Non-pigmented ciliary epithelial cell (primary cell): ENCODE measurements at places on chromosomes 3 and 15.

GRCh38 chr3:46124216-46125177 is 83.6 kb downstream of the CCR1 start:
- DNase-seq = peak; percentile 10

DNA sequence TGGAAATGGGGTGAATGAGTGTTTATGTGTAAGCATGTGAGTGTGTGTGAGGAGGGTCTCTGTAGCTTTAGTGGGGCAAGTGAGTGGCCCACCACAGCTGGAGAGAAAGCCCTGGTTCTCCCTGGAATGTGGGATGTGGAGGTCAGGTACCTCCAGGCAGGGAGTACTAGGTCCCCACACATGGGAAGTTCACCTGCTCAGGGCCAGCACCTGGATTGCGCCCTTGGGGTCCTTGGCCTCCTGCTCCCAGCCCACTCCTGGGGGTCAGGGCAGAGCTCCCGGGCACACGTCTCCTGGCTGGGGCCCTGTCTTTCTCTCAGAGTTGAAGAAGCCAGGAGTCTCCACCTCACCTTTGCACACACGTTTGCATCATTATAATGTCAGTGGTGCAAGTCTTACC is 40.0 kb upstream of the TMCC1 start:
- DNase-seq = no peak

- DNase-seq = no peak
Measured at GRCh38 chr3:86989611-86990010, 1.3 kb downstream of the VGLL3 start.

- DNase-seq = no peak
Measured at GRCh38 chr15:62931650-62932049, 110.9 kb upstream of the TPM1 start.

DNA sequence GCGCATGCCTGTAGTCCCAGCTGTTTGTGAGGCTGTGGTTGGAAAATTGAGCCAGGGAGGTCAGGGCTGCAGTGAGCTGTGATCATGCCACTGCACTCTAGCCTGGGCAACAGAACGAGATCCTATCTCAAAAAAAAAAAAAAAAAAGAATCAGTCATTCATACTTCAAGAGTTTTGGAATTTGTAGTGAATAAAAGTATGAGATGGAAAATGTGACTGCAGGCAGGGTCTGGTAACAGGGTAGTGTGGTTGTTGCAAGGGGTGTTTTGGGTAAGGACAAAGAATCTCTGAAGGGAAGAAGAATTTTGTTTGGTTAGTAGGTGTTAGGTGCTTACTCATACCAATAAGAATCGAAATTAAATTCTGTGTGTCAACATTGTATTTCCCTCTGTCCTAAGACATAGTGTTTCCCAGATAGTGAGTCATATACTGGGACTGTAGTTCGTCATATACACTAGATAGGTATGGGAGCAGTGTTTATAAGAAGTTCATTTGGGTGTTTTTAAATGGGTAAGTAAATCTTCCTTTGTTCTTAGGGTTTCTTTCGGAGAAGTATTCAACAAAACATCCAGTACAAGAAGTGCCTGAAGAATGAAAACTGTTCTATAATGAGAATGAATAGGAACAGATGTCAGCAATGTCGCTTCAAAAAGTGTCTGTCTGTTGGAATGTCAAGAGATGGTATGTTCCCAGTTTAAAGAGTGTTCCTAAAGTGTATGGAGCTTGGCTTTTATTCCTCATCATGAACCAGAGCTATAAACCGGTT is 14.2 kb downstream of the NR1D2 start:
- peak; percentile 82 for DNase-seq

DNA sequence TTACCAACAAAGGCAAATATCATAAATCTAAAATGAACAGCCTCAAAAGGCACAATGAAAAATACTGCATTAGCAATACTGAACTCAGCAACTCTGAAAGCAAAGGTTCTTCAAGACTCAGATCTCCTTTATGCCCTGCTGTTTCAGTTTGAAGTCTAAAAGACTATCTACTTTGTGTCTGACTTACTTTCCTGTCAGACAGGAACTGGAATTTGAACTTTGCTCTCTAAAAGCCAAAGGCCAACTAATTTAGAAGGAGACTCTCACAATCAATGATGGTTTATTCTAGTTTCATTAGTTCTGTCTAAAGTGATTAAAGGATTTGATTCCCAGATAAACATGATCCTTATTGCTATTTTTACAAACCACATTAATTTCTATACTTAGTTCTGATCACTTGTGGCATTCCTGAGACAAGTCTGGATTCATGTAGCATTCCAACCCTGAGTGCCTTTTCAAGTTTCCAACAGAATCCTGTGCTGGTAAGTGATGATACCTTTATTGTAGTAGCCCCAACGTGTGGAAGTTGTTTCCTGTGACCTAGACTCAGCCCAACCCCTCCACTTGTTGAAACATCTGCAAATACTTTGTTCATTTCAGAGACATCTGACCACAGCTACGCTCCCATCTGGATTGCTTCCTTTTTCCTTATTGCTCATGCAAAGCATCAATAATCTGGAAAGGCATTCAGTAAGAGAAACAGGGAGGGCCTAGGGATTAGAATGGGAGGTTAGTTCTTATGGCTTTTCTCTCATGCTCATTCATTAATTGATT is 14.9 kb upstream of the LEKR1 start:
- no peak for DNase-seq

GRCh38 chr3:113070072-113070640 is 79.4 kb downstream of the GTPBP8 start:
- DNase-seq = no peak

GRCh38 chr3:103965764-103966163 is 1400.9 kb upstream of the ALCAM start:
- DNase-seq = no peak

DNA sequence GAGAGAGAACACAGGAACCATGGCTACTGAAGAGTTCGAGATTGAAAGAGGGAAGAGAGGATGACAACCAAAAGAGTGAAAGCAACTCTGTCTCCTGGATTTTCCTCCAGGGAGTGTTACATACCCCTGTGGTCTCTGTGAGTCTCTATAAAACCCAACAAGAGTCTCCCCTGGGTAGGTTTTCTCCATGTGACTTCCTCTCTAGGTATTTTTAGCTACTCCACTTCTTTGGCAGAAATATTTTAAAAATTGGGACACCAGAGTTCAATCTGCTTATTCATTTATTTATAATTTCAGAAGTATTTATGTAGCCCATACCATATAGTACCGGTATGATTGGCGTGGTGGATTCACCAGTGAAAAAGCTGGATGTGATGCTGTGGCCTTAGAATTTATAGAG is 671.7 kb upstream of the NR2F2 start:
- no peak for DNase-seq

- DNase-seq = no peak
Measured at GRCh38 chr15:71812966-71813722, 2.8 kb downstream of the NR2E3 start.

GRCh38 chr15:69841113-69841828 is 256.4 kb downstream of the TLE3 start:
- DNase-seq = no peak

DNA sequence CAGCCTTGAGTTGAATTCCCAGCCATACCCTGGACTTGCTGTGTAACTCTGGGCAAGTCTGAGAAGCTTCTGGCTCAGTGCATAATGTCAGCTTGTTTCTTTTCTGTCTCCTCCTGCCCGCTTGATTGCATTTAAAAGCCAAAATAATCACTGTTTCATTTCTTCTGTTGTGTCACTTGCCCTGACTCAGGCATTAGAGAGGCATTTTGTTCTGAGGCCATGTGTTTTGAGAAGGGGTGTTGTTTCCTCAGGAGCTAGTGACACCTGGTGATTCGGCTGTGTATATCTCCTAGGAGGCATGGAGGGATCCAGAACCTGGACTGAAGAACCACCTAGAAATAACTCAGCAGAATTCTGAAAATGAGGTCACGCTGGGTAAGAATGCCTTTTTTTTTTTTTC is 16.0 kb downstream of the WDR73 start:
- no peak for DNase-seq

GRCh38 chr3:61936344-61936937 is 375.1 kb downstream of the PTPRG start:
- DNase-seq = no peak

GRCh38 chr3:180447136-180447535 is 154.8 kb upstream of the TTC14 start:
- no peak for DNase-seq

GRCh38 chr3:151282921-151283320 is 4.6 kb upstream of the P2RY14 start:
- no peak for DNase-seq

DNA sequence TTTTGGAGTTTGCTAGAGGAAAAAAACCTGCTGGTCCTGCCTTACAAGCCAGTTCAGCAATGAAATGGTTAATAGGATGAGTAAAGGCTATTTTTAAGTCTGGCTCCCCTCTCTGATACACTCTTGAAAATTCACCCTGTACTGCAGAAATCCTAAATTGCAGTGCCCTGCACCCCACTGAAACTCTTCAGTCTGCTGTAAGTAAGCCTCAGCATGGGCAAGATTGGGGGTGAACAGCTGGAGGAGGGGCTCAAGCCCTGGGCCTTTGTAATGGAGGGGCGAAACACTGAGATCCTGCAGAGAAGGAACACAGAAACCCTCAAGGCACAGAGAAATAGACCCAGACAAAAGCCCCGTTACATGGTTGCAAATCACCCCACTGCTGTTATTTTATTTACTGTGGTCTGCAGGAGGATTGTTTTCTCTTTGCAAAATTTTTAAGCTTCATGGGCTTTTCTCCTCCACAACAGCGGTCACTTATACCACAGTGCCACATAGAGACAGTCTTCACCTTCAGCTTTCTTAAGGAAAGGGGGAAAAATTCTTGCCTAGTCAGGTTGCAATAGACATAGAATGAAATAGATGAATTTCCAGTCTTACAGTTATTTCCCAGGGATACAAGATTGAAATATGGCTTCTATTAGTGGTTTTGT is 45.0 kb downstream of the SOX2 start:
- no peak for DNase-seq

DNA sequence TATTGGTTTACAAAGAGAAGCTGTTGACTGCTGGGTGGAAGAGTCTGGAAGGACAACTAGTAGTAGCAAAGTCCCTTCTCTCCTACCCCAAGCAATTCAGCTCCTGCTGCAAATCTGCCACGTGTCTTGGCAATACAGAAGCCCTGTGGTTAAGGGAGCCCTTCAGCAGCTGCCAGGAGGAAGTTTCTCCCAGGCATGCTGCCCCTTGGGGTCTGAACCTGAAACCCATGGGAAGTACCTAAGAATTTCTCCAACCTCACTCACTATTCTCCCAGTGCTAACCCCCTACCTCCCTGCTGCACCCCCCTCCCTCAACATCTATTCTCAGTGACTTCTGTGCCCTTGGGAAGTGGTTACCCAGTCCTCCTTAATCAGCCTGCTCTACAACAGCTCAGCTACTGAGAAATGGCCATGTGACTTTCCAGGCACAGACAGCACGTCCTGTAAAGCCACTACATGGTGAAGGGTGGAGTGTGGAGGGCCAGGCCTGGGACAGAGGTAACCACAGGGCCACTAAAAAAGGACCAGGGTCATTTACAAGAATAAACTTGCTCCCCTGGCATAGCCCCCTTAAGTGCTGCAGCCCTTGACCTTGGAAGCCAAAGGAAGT is 316.6 kb downstream of the NTRK3 start:
- no peak for DNase-seq

GRCh38 chr3:193590088-193590856 is 2.7 kb upstream of the OPA1 start:
- peak; percentile 75 for DNase-seq

- peak; percentile 87 for DNase-seq
Measured at GRCh38 chr3:177357352-177358090, 160.2 kb upstream of the TBL1XR1 start.

- no peak for DNase-seq
Measured at GRCh38 chr15:81596159-81596865, 222.3 kb upstream of the TMC3 start.

DNA sequence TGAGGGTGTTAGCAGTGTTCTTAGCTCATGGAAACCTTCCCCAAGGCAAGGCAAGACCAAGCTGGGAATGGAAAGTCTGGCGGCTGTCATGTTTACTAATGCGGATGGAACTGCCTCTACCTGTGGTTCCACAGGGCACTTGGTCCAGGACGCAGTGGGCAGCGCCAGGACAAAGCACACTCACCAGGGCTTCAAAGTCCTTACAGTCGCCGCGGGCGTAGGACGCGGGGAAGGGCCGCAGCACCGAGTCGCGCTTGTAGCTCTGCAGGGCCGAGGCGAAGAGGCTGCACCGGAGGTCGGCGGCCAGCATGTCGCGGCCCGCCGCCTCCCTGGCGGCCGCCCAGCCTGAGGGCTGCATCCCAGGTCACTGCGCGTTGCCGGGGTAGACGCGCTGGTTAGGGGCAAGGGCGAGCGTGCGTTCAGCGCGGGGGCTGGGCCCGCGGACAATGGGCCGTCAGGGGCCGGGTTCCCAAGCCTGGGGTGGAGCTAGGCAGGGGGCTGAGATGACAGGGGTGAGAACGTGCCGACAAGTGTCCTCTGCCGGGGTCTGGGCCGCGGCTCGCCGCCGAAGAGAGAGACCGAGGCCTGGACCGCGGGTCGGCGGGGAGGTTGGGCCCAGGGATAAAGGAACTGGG is 497 bp downstream of the PARP16 start:
- DNase-seq = no peak

- DNase-seq = no peak
Measured at GRCh38 chr15:101111570-101112262, 140.1 kb downstream of the CHSY1 start.

- DNase-seq = no peak
Measured at GRCh38 chr15:59218710-59219109, 12.1 kb downstream of the LDHAL6B start.

- DNase-seq = no peak
Measured at GRCh38 chr15:100112061-100112420, 229.7 kb downstream of the ADAMTS17 start.

GRCh38 chr15:88563638-88564037 is 17.2 kb upstream of the DET1 start:
- no peak for DNase-seq

DNA sequence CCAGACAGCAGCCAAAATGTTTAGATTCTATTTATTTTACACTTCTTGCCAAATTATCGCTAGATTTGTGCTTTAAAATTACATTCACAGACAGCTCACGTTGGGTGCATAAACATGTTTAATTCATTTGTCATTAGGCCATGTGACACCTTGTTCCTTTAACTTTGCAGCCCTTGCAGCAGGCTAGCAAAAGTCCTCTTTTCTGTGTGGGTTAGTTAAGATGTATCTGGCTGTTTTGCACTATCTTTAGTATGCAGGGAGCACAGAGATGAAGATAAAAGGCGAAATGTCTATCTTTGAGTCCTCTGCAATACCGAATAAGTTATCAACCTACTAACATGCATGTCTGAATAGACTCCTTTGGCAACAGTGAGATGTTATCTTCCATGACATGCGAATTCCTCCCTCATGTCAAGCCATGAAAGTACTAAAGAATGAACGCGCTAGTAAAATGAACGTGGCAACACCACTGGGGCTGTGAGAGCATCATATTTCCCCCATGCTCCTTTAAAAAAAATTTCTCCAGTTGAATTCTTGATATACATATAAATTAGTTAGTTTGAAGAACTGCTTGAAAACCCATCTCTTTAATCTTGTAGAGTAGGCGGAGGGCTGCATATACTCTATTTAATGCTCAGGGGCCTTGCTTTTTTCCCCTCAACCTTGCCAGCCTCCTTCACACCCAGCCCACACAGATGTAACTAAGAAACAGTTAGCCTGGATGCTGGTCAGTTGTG is 620.4 kb upstream of the NR2F2 start:
- DNase-seq = no peak
